ENCODE measurements at places on chromosomes 12 and 14.

- DNase-seq: no peak
These were observed 446.5 kb downstream of the ADAMTS20 start for GRCh38 chr12:43105426-43105981.

DNA sequence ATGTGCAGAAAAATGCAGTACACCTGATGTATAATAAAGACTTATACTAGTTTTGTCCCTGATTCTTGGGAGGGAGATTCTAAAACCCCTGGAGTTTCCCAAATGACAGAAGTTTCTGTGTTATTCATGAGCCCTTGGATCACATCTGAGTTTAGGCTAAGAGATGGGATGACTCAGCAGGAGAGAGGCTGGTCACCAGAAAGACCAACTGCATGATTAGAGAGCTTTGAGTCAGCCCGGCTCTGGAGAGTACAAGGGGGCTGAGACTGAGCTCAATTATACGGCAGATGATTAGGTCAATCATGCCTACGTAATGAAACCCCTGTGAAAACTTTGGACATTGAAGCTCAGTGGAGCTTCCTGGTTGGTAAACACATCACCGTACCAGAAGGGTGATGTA, 174.2 kb downstream of the SSPN start:
- DNase-seq: no peak

DNA sequence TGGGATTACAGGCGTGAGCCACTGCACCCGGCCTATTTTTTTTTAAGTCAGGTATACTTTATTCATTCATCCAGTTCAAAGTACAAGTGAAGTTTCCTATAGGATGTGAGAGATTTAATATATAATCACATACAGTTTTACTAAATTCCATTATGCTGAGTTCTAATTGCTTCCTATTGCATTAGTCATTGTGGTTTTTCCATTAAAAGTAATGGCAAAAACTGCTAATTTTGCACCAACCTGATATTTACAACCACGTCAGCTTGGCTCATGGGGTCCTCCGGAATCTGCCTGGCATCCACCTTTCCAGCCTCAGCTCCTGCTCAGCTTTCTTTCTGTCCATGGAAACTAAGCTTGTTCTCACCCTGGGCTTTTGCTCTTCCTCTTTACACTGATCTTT, 67.0 kb upstream of the CSRP2 start:
- no peak for DNase-seq

DNA sequence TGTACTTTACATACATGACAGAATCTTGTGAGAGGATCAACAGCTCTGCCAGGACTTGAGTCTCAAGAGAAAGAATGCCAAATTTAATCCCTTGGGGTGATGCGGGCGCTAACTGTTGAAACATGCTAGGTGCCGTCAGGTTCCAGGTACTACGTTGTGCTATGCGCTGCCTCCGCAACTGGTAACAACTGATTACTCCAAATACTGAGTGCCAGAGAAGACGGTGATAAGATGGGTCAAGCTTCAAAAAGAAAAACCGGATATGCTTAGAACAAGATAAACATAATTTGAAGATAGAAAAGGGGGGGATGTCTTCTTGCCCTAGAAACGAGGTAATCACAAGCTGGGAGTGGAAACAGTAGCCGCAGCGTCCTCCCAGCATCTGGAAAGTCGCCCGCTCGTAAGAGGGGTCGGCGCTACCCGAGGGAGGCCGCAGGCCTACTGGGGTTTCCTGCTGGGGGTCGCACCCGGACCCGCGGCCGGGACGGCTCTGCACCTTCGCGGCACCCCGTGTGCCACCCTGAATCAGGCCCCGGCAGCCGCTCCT, 678 bp downstream of the ZBTB25 start:
- DNase-seq: no peak

Data from NCI-H187 (cell line).